Right cardiac atrium (tissue), 5 donors: ENCODE measurements at places on chromosomes 6 and 20.

DNA sequence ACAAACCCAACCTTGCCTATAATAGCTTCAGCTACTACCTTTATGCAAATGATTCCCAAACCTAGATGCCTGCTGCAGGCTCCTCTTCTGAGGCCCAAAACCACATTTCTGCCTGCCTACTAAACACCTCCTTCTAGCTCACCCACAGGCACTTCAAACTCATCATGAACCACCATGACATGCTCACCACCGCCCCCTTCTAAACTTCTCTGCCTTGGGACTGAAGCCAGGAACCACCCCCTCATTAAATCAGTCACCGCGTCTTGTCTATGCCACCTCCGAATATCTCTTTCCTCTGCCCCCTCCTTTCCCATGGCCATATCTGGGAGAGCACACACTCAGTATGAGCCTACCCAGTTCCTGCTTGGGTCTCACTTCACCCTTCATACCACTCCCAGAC is 101.2 kb downstream of the SNAP25 start:
- DNase-seq, result no peak

DNA sequence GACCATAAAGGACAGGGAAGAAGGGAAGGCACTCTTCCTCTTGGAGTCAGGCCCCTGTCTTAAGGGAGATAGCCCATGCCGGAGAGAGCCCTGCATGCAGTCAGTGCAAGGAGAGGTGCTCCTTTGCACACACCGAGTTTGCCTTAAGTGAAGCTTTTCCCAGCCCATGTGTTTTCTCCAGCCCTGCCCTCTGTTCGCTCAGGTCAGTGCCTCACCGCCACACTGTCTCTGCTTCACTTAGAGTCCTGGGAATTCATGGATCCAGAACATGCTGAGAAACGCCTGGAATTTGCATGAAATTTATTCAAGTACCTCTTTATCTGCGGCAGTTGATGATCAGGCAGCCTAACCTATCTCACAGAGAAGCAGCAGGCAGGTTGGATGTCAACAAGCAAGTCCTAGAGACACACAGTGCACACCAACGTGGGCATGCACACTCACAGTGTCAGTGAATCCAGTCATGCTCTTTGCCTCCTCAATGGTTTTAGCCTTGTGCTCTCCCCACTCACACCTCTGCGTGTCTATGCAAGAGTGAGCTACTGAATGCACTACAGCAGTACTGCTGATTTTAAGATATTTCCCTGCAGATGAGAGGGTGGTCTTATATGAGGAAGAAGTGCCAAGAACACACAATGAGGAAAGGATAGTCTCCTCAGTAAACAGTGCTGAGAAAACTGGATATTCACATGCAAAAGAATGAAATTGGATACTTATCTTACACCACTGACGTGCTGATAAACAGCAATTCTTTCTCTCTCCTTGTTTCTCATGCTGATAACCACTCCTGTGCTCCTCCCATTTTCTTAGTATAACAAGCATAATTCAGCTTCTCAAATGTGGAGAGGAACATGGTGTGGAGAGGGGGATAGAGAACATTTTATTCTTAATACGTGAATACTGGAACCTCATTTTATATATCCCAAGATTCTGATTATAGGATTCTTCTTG is 295.1 kb upstream of the CDYL start:
- no peak for DNase-seq

DNA sequence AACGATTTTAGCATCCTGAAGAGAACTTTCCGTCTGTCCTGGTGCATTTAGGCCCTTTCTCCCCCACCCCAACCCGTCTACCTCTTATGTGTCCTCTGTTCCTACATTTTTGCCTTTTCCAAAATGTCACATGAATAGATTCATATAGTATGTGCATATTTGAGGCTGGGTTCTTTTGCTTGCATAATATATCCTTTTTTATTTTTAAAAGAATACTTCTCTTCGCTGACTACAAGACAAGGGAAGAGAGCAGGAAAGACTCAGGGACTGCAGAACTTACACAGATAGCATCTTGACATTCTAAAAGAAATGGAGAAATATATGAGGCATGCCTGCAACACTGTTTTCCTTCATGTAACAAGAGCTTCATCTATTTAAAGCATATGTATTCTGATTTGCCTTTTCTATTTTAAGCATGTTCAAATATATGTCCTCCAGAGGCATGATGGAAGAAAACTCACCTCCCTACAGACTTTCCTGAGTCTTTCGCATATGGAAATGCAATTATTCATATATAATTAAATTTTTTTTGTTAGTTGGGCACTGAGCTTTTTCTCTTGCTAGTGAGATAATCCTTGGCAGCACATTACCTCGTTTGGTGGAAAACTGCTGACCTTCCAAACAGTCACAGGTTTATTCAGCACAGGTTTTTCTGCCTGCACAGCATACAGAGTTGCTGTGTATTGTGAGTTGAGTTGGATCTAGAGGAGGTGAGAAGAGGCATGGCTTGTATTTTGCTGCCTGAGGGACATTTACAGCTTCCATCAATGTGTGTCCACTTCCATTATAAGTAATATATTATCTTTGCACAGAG is 170.0 kb downstream of the AKAP7 start:
- DNase-seq, result no peak

DNA sequence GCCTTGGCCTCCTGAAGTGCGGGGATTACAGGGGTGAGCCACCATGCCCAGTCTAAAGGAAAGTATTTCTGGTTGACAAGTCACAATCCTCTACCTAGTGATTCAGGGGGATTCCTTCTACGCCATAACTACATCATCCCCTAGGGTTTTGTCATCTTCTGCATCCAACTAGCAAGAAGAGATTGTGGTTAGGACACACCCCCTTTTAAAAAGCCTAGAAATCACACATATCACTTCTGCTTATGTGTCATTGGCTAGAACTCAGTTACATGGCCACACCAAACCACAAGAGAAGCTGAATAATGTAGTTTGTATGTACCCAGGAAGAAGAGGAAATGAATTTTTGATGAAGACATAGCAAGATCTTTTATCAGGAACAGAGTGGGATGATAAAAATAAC is 14.7 kb upstream of the CHD6 start:
- DNase-seq, result no peak

GRCh38 chr6:170436209-170436809 is 116.8 kb downstream of the PSMB1 start:
- DNase-seq, result no peak

DNA sequence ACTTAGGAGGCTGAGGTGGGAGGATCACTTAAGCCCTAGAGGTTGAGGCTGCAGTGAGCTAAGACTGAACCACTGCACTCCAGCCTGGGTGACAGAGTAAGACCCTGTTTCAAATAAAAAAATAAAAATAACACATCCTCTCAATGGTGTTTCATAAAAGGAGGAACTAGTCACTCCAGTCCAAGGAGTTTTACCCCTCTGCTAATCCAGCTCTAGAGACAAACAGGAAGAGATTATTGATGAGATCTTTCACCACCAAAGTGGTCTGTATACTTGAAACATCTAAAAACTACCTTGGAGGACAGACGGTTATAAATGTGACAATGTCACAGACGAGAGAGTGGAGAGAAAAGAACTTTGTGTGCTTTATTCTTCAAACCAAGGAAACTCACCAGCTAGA is 58.2 kb downstream of the PIGU start:
- no peak for DNase-seq

- no peak for DNase-seq
Measured at GRCh38 chr6:143612186-143612585, 65.6 kb upstream of the PHACTR2 start.

DNA sequence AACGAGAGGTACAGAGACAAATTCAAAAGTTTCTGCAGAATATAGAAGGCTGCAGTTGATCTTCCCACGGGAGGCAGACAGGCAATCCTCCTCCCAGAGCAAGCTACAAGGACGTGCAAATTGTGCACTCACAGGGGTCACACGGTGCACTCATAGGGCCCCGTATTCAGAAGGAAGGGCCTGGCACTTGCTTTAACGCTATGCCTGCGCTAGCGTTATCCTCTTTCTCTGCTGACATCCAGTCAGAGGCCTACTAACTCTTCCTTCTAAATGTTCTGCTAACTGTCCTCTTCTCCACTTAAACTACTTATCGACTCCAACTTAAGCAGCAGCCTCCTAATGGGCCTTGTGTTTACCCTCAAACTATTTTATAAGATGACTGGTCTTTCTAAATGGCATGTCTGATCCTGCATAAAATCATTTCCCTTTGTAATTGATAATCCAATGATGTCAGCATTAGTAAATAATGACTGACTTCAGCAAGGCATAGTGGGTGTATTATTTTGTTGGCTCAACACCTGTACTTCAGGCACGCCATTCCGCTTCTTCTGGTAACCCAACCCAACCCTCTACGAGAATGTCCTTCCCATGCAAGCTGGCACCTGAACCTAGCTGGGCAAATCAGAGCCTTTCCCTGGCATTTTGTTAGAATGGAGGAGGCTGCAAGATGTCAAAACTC is 2.2 kb downstream of the IFNGR1 start:
- DNase-seq, result no peak

- no peak for DNase-seq
Measured at GRCh38 chr20:9137001-9137400, 68.1 kb downstream of the PLCB4 start.

DNA sequence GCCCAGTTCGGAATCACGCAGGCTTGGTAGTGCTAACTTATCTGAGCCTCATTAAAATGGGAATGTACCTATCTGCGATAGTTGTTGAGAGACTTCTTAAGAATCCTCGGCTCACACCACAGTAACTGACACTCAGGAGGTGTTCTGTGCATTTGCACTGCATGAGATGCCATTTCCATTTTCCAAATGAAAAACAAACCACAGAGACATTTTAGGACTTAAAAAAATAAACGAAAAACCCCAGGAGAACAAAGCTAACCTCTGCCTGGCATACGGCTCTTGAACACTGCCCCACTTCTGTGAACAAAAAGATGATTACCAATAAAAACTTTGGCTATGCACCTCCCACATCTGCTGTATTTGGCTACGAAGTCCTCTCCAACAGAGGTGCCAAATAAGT is 37.6 kb downstream of the BEND3 start:
- no peak for DNase-seq

- DNase-seq, result no peak
Measured at GRCh38 chr20:19566226-19566945, 191.7 kb upstream of the RIN2 start.

DNA sequence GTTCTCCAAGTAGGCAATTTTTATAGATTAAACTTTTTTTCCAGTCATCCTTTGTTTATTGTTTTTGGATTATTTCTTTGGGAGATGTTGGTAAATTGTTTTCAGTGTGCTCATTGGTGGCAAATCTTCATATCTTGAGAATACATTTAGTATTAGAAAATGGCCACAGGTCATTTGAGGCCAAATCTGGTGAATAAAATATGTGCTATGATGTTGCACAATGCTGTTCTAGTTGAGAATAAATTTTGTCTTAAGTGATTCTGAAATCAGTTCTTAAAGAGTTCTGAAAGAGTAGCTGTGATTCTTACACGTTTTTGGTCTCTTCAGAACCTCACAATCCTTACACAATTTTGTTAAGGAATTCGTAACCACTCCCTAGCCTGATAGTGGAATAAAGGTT is 20.1 kb downstream of the CDKAL1 start:
- no peak for DNase-seq
